ENCODE measurements at places on chromosomes 3 and 15.

DNA sequence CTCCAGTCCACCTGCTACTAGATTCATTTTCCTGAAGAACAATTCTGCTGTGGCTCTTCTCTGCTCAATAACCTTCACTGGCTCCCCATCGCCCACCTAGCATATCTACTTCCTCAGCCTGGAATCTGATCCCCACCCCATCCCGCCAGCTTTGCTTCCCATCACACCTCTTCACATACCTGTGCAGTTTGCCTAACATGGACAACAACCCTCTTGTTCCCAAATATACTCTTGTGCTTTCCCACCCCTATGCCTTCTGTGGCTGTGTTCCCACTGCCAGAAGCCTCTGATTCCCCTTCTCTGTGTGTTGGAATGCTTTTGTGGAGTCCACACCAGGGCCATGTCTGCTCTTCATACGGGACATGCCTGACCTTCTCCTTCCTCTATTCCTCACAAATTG, 29.5 kb downstream of the CMTM7 start:
- DNase-seq: no peak

- DNase-seq: no peak
Measured at GRCh38 chr3:163722405-163722804, 1355.9 kb downstream of the SI start.

GRCh38 chr15:58457466-58457965, 25.7 kb downstream of the LIPC start:
- no peak for DNase-seq

GRCh38 chr3:32758375-32758753, 59.4 kb upstream of the TRIM71 start:
- peak; percentile 32 for DNase-seq

DNA sequence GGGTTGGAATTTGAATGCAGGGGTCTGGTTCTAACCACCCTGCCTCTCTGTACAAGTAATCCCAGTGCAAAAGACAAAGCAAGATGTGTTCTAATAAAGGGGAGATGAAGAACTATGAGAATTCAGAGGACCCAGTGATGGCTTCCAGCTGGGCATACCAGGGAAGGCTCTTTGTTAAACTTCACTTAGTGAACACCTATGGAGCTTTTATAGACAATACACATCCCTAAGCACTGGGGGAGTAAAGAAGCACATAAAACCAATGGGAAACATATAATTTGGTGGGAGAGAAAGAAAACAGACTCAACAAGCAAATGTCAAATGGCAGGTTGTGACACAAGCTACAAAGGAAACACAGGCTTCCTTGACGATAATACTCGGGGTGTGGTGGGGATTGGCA, 47.9 kb upstream of the RNU6-1 start:
- DNase-seq: no peak

DNA sequence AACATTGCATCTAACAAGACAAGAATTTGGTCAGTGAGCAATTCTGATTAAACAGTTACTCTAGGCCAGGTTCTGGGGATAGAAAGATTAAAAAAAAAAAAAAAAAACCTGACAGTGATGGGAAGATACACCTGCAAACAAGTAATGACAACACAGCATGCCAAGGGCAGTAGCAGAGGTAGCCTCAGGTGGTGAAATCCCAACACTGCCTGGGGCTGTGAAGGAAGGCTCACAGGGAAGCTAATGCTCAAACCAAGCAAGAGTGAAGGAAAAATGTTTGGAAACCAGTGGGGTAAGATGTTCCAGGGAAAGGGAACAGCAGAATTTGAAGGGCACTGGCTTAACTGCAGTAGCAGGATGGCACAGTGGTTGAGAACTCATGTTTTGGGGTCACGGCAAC, 8.9 kb downstream of the RTP2 start:
- no peak for DNase-seq

DNA sequence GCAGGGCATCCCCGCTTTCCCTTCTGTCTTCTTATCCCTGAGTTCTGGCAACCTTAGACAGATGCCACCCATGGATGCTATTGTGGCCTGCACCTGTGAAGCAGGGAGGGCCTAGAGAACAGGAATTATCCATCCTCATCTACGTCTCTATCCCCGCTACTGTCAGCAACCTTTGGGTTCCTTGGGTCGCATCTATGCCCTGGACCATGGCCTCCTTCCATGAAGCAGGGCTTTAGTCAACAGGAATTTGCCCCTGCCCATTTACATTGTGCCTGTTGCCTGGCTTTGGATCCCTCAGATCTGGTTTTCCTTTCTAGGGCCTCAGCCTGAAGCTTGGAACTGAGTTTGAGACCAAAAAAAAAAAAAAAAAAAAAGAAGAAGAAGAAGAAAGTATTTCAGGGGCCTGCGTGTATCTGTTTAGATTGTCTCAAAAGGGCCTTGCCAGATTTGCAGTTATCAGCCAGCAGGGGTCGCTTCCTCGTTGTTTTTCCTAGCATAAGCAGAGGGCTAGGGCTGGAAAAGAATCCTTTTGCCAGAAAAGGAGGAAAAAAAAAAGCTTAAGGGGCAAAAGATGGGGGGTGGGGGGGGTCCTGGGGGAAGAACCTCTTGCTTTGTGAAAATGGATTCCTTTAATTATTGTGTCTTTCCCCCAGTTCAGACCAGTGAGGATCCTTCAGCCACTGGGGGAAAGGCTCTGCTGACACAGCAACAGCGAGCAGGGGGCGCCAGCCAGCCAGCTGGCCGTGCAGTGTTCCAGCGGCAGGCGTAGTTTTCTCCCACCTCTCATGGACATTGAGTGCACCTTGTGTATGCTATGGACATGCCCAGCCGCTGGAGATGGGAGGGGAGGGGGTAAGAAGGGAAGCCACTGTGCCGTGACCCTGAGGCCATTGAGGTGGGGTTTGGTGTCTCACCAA, 65.7 kb upstream of the ALDH1L1 start:
- peak; percentile 47 for DNase-seq

DNA sequence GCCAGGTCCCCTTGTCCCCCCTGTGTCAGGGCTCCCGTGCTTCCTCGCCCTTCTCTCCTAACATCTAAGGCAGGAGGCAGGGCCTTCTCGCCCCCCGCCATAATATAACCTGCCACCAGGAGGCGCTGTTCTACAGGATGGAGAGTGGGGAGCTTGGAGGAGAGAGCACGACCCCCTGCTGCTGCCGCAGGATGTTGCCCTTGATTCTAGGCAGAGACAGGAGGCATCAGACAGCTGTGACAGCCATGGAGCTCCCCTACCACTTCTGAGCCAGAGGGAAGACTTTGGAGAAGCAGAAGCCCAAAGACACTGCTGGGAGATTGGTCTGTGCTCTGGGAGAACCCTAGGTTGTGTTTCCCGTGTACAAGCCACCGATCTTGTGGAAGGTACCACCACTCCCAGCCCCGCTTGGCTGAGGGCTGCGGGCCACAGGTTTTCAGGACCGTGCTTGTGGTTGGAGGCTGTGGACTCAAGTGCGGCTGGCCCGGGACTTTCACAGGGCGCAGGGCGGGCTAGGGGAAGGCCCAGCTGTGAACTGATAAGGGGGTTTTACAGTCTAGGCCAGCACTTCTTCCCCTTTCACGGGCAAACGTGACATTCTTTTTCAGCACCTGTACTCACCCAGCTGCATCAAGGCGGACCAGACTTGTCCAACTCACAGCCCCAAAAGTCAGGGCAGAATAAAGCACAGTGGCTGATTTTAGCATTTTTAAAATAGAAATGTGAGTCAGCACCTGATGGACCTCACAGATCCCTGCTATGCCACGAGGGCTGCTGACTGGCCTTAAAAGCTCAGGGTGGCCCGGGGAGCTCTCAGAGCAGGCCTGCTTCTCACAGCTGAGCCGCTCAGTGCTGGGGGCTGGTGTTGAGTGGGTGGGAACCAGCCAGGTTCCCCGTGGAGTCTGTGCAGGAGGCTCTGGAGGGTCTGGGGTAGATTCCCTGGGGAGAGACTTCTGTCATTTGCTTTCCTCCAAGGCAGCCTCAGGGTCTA, 2.6 kb upstream of the TIGIT start:
- DNase-seq: peak; percentile 23

DNA sequence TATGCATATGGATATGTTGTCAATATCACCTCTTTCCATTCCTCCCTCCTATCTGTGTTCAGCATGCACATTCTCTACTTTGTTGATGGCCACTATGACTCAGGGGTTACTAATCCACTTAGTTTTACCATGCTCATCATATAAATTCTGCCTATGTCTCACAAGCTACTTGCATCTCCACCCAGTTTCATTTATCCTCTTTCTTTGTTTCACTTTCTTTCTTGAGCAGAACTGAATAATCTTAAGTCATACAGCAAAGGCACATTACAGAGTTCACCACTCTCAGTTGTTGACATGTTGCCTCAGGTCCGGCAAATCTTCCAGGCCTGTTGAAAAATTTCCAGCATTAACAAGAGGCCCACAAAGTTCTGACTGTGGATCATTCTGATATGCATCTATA, 71.5 kb downstream of the SSR3 start:
- no peak for DNase-seq

DNA sequence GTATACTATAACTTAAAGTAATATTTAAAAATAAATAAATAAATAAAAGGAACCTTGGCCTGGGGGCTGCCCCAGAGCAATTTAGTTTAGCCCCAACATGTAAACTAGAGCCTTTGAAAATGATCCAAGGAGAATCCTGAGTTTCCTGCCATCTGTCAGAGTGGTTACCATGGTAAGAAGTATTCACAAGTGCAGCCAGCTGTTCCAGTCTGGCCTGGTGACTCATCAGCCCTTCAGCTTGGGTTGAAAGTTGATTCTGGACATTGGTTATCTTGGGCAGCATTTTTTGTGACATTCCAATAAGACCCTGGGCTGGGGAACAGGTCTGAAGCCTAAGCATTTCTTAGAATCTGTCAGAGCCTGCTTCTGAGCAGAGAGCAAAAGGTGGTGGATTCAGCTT, 72.7 kb upstream of the LRTM1 start:
- no peak for DNase-seq

DNA sequence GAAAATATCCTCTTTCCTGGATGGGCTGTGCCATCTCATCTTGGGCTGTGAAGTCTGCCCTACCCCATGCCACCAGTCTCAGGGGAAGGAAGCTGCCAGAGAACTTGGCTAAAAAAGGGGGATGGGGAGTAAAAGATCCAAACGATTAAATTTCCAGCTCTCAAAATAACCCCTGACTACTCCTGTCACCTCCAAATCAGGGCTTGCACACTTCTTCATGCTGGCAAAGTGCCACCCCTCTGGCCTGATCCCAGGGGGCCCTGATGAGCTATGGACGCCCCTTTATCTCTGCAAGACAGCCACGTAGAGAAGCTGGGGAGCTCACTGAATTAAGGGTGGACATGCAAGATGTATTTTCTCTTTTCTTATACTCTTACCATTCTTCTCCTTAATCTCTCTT, 1.2 kb upstream of the MLF1 start:
- no peak for DNase-seq

- peak; percentile 2 for DNase-seq
Measured at GRCh38 chr15:40323953-40324937, 753 bp downstream of the INAFM2 start.

- no peak for DNase-seq
Measured at GRCh38 chr3:141235661-141236171, 4.1 kb downstream of the PXYLP1 start.

- no peak for DNase-seq
Measured at GRCh38 chr15:69615736-69616135, 163.1 kb downstream of the RPLP1 start.

- no peak for DNase-seq
Measured at GRCh38 chr3:71061581-71061980, 521.9 kb downstream of the FOXP1 start.

DNA sequence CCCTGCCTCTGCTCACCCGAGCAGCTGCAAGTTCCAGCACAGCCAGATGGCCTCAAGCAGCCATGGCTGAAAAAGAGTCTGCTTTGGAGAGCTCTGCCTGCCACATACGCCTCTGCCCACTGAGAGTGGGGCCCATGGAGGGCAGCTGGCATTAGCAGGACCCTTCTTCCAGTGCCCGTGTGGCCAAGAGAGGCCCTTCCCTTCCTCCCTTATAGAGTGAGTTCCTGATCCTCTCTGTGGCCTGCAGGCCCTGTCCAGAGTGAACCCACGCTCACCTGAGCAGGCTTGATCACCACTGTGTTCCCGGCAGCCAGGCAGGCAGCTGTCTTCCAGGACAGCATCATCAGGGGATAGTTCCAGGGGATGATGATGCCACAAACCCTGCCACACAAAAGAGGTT, 41.4 kb upstream of the SLC41A3 start:
- no peak for DNase-seq

DNA sequence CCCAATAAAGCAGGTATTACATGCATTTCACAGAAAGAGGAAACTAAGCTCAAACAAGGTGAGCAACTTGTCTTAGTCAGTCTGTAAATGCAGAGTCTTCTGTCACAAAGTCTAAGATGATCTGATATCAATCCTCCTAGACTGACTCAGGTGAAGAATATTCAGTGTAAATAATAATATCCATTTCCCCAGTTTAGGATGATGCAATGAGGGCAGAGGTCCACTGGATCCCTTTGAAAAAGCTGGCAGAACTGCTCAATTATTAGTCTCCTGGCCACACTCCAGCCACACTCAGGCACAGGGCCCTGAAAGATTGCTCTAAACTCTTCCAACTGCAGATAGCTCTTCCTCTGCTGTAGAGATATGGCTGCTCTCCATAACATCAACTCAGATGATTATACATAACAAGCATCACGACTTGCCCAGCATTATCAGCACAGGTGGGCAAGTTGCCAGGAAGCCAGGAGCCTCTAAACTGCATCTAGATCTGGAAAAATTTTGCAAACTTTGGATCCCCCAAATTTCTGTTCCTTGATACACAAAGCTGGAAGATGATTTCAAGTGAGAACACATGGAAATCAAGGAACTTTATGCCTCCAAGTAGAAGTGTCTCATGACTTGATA, 129.8 kb upstream of the CPNE4 start:
- no peak for DNase-seq

- no peak for DNase-seq
Measured at GRCh38 chr3:179512378-179512777, 50.3 kb upstream of the ACTL6A start.
